Renal pelvis (tissue), 12 donors: ENCODE measurements at places on chromosomes 7 and 10. TPM values are rescaled to one million over a fixed set of nuclear protein-coding genes. Genes with fewer than 3 reads are reported as not detected.

The PNLIPRP2 gene
- polyA plus RNA-seq, result not detected

The PDZD7 gene
- 5.6 TPM for polyA plus RNA-seq

The RAMP3 gene
- polyA plus RNA-seq, result 11.0 TPM

The DYDC2 gene
- polyA plus RNA-seq, result 2.2 TPM

The DPP6 gene
- polyA plus RNA-seq, result 44.4 TPM

The FGL2 gene
- 35.1 TPM for polyA plus RNA-seq

The OPN4 gene
- polyA plus RNA-seq, result not detected

The CPA4 gene
- polyA plus RNA-seq, result 0.31 TPM

The AFAP1L2 gene
- 40.1 TPM for polyA plus RNA-seq

The PIP gene
- polyA plus RNA-seq, result not detected

The NPC1L1 gene
- polyA plus RNA-seq, result 4.3 TPM

The CALML5 gene
- polyA plus RNA-seq, result not detected

The MRPS33 gene
- 79.9 TPM for polyA plus RNA-seq

The ADIRF gene
- polyA plus RNA-seq, result 20.8 TPM

The CPVL gene
- polyA plus RNA-seq, result 51.7 TPM

The NPY gene
- polyA plus RNA-seq, result 0.24 TPM

The DLX6 gene
- polyA plus RNA-seq, result not detected

The SFTPA1 gene
- polyA plus RNA-seq, result 0.04 TPM

The PHYHIPL gene
- 18.3 TPM for polyA plus RNA-seq

The PTPRN2 gene
- polyA plus RNA-seq, result 7.4 TPM

The POR gene
- polyA plus RNA-seq, result 74.1 TPM

The ATP5F1C gene
- 400 TPM for polyA plus RNA-seq

The PKD2L1 gene
- polyA plus RNA-seq, result not detected

The PRSS37 gene
- polyA plus RNA-seq, result 0.74 TPM

The MAT1A gene
- 1.0 TPM for polyA plus RNA-seq

The TMEM236 gene
- polyA plus RNA-seq, result 0.43 TPM

The HECW1 gene
- 7.7 TPM for polyA plus RNA-seq

The ERVW-1 gene
- polyA plus RNA-seq, result 0.53 TPM

The OR2A7 gene
- polyA plus RNA-seq, result 3.2 TPM

The SCART1 gene
- polyA plus RNA-seq, result 1.6 TPM

The GIMAP8 gene
- 8.9 TPM for polyA plus RNA-seq

The SLC26A3 gene
- 0.13 TPM for polyA plus RNA-seq
